ENCODE measurements at places on chromosomes 6 and 20.

- DNase-seq = no peak
These were observed 46.3 kb downstream of the OR2B2 start for GRCh38 chr6:27865850-27866356.

DNA sequence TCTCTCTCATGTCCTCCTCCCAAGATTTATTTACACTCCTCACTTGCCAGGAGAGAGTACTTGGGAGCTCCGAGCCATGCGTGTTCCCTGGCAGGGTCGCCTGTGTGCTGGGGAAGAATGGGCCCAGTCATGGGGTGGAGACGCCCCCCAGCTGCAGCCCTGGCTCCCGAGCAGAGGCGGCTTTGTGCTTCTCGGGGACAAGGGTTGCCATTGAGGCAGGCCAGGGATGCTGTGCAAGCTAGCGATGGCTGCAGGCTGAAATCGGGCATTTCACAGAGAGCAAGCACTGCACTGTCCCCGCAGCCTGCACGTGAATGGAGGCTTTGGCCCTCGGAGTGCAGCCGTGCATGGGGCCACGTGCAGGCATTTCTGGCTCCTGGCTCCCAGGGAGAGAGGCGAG, 23.8 kb downstream of the PHACTR3 start:
- no peak for DNase-seq

- DNase-seq = no peak
These were observed 197.7 kb downstream of the CD109 start for GRCh38 chr6:73893696-73894095.

- DNase-seq = no peak
These were observed 132.3 kb downstream of the PFDN4 start for GRCh38 chr20:54340206-54340605.

GRCh38 chr6:11439017-11439420, 98.5 kb upstream of the TMEM170B start:
- no peak for DNase-seq

GRCh38 chr20:40776466-40777457, 87.7 kb upstream of the MAFB start:
- DNase-seq = no peak

- no peak for DNase-seq
These were observed 260.0 kb downstream of the ERMARD start for GRCh38 chr6:170011204-170012036.

DNA sequence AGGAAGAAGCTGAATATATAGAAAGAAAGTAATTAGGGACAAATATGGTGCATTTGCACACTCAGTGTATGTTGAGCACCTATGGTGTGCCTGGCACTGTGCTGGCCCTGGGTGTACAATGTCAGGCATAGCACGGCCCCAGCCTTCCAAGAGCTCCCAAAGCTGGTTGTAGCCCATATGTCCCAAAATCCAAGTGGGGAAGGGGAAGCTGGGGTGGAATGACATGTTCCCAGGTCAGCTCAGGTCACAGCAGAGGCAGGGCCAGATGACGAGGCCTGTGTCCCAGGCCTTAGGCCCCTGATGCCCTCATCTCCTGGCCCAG, 170.0 kb downstream of the VEGFA start:
- no peak for DNase-seq
